ENCODE measurements at places on chromosomes 4 and X. TPM values are rescaled to one million over a fixed set of nuclear protein-coding genes. Genes with fewer than 3 reads are reported as not detected.

DNA sequence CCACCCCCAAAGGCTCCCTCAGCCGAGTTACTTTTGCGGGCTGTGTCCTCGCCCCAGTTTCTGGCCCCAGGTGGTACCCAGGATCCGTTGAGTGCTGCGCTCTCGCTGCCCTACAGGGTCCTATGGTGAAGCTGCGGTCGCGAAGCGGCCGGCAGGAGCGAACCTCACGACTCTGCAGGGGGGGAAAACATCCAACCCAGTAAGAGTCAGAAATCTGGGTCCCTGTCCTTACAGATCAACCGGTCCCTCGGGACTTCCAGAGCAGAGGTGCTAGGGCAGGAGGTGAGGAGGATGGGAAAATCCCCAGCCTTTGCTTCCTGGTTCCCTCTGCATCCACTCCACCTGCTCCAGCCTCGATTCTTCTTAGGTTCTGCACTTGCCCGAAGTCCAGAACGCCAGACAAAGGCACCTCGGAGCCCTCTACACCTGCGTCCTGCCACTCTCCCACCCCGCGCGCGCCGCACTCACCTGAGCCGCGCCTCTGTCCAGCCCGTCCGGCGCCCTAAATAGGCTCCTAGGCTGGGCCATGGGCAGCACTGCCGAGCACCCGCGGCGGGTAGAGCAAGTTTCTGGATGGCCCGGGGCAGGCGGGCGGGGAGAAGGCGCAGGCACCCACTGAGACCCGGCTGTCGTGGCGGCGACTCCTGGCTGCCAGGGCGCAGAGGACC is at the start of gene HS3ST1:
Gene HS3ST1, minus strand, starts transcription at position 664 of the 668 bp plus-strand sequence. CDS start 28,889 bp downstream, outside the sequence.
- DNase-seq: no peak
- no peaks in the 10 kb centered on the region for H3K36me3 ChIP-seq
- H3K4me3 ChIP-seq: peak within 1 kb of the TSS; percentile 71
- peak within 1 kb of the TSS; percentile 61 for H3K27ac ChIP-seq
- H3K27me3 ChIP-seq: peaks cover 15% of the 10 kb centered on the region

DNA sequence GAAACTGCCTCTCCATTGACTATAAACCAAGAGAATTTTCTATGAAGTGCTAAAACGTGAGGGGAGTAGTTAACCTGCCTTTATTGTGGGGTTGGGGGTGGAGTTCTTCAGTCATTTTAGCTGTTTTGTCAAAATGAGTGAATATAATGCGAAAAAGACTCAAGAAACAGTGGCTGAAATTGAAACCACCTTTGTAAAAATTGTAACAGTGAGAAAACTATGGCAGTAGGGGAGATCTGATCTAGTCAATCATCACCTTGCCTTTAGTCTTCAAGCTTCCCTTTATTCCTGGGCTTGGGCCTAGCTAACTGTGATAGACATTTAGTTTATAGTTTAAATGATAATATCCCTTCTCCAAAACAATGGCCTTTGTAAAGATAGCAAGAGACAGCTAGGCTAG is 1927.3 kb downstream of the STIM2 start:
- no peaks in the 10 kb centered on the region for H3K4me1 ChIP-seq
- no peak overlapping the region for H3K4me3 ChIP-seq

DNA sequence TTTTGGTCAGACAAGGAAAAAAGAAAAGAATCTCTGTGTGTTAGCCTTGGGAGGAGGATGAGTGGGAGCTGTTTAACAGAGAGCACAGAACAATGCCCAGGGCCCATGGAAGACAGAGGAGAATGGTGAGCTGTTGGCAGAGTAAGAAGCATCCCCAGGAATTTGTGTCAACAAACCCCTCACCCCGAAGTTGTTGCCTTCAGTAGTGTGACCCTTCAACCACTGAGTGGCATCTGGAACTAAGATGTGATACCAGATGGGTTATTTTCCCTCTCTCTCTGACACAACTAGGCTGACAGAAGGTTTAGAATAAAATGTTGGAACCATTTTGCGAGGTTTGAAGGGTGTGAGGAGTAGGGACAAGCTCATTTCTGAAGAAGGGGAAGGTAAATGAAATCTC is 25.1 kb downstream of the IGSF1 start:
- H3K27ac ChIP-seq: no peak overlapping the region
- no peaks in the 10 kb centered on the region for H3K4me1 ChIP-seq
- no peak overlapping the region for H3K4me3 ChIP-seq
- no peak for DNase-seq
- peaks cover 2% of the 10 kb centered on the region for H3K27me3 ChIP-seq

Gene ERAS
- 0.73 TPM for polyA plus RNA-seq

DNA sequence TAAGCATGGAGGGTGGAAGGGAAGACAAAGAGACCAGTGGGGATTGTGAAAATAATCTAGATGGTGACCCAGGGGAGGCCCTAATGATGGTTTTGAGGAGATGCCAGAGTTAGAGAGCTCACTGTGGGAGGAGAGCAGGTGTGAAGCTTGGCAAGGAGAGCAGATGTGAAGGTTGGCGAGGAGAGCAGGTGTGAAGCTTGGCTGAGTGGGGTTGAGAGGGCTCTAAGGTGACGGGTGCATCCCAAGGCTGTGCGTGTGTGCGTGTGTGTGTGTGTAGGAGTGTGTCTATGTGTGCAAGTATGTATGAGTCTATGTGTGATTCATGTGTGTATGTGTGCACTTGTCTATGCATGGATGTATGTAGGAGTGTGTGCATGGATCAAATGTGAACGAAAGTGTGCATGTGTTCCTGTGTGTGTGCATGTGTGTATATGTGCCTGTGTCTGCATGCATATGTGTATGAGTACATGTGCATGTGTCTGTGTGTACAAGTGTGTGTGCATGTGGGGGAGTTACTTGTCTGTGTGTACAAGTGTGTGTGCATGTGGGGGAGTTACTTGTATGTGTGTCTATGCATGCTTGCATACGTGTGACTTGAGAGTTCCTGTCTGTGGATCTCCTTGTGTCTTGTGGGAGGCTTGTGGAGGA is 72.0 kb downstream of the EVC start:
- H3K36me3 ChIP-seq: peaks cover 8% of the 10 kb centered on the region
- H3K4me3 ChIP-seq: no peak overlapping the region
- H3K4me1 ChIP-seq: no peaks in the 10 kb centered on the region
- no peak for DNase-seq
- H3K27ac ChIP-seq: no peak overlapping the region

Gene BEX1
- 464 TPM for polyA plus RNA-seq

GRCh38 chr4:56907489-56908205 is at the start of gene REST:
TSS of gene REST (plus strand) at chr4:56907900. CDS start at chr4:56910639, 2,739 bp downstream.
- peak within 1 kb of the TSS; percentile 84 for H3K27ac ChIP-seq
- H3K4me1 ChIP-seq: peaks cover 23% of the 10 kb centered on the region
- H3K27me3 ChIP-seq: no peaks in the 10 kb centered on the region
- peak; percentile 44 for DNase-seq
